ENCODE measurements at places on chromosomes 1 and 21.

DNA sequence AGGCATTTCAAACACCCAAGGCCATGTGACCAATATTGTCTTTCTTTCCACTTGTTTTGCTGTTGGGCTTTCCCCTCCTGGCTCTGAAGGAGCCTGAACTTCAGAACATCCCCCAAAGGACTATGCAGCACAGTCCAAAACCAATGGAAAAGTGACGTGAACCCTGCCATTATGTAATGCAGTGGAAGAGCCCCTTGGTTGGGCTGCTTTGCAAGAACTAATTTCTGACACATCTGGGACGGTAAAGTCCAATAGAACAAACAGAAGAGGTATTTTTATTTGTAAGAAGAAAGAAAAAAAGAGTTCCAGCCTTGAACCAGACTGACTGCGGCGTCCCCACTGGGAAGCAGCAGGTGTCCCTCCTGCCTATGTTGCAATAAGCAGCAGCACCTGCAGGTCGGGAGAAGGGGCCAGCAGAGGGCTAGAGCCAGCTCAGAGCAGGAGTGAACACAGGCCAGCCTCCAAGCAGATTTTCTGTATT, 116.7 kb downstream of the CDC7 start:
- no peak for DNase-seq

GRCh38 chr1:212351588-212352362, 62.9 kb downstream of the PACC1 start:
- no peak for DNase-seq

GRCh38 chr1:47505267-47505666, 67.4 kb downstream of the FOXD2 start:
- DNase-seq = no peak

DNA sequence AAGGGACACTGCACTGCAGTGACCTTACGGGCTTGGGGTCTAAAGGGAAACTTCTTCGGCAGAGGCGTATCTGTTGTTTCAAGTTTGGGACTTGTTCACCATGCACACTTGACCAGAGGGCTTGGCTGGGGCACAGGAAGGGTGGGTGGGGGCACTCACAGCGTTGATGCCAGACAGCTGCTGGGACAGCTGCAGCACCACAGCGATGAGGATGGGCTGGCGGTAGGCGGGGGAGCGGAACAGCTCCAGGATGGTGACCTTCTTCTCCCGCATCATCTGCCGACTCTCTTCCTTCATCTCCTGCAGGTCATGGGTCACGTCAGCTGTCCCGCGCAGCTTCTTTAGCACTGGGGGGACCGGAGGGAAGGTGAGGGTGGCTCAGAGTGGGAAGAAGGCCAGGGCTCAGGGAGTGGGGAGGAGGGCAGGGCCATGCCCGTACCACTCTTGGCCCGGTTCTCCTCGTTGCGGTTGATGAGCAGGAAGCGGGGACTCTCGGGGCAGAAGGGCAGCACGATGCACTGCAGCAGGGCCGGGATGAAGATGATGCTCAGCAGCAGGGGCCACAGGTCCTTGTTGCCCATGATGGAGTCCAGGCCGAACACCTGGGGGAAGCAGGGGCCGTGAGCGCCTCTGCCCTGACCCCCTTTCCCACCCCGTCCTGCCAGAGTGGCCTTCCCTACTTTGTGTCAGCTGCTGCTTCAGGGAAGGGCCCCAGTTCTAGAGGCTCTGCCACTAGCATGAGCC, 29.1 kb downstream of the SLC2A1 start:
- DNase-seq = no peak

- peak; percentile 4 for DNase-seq
Observed at GRCh38 chr1:30680879-30681278, 42.5 kb downstream of the MATN1 start.

DNA sequence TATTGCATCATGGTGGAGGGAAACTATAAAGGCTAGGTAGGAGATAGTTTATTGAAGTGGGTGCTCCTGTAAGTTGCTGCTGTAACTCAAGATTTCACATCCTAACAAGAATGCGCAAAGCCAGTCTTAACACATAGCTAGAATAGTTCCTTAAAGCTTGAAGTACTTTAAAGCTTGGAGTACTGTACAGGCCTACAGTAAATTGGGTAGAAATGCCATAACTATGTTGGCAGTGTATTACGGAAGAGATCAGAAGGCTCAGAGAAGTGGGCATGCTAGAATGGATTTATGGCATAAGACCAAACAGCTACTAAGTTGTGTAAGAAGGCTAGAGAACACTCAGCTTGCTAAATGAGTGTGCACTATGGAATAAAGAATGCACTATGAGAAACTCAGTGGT, 44.5 kb downstream of the DMRTA2 start:
- no peak for DNase-seq

DNA sequence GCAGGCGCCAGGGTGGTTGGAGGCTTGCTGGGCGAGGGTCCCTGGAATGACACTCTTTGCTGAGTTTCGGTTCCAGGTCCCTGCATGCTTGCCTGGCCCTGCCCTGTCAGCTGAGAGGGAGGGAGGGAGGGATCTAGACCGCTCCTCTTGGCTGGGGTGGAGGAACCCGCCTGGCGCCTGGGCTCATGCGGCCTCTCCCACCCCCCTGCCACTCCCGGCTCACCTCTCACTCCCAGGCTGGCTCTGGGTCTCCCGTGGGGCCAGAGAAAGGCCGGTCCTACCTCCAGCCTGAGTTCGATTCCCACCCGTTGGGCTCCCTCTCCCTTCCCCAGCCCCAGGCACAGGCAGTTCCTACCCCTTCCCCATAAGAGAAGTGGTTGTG, 19.0 kb upstream of the IFNLR1 start:
- DNase-seq = no peak

GRCh38 chr1:118143831-118144230, 41.2 kb downstream of the SPAG17 start:
- no peak for DNase-seq

DNA sequence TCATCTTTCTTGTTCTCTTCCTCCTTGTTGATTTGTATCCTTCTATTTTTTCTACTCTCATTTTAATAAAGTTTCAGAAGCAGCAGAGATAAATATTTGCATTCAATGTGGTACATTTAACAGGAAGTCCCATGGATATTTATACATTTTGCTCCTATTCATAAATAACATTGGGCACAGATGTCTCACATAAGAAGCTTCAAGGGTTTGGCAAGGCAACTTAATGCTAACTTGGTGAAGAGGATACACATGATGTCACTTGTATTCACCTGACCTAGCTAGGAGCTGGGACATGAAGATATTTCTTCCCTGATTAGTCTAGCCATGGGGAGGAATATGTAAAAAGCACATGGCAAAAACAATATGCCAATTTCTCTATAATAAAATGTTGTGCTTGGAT, 65.1 kb upstream of the DUSP10 start:
- DNase-seq = no peak

DNA sequence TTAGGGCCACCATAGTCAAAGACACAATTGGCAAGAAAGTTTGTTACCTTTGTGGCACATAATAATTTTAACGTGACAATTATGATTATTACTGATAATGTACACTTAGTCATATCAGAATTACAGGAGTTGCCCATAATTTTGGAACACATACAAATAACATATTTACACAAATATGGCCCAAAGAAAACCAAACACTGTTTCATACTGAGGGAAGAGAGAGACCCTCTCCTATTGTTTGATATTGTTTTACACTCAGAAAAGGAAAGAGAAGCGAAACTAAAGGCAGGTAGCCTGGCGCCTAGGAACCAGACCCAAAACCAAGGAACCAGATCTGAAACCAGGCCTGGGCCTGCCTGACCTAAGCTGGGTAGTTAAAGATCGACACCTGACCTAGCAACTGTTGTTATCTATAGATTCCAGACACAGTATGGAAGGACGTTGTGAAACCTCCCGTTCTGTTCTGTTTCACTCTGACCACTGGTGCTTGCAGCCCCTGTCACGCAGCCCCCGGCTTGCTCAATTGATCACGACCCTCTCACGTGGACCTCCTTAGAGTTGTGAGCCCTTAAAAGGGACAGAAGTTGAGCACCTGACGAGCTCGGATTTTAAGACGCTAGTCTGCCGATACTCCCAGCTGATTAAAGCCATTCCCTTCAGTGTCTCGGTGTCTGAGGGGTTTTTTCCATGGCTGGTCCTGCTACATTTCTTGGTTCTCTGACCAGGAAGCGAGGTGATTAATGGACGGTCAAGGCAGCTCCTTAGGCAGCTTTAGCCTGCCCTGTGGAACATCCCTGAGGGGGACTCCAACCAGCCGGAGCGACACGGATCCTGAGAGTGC, 27.9 kb downstream of the C1orf115 start:
- no peak for DNase-seq

DNA sequence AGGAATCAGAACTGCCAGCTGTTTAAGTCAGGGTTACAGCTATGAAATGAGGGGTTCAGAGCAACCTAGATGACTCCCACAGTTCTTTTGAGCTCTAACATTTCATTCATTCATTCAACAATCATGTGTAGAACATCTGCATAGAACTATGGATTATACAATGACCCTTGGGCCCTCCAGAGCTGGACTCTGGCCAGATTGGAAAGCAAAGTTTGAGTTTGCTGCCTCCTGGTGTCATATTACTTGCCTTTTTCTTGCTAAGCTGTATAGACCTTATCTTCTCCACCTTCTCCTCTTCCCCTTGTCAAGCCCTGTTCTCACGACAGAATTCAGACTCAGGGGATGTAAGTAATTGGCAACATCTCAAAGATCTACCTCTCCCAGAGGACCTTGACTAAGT, 4.0 kb downstream of the CASQ2 start:
- no peak for DNase-seq

- DNase-seq = no peak
Observed at GRCh38 chr1:25210728-25211127, 21.6 kb downstream of the SYF2 start.

- no peak for DNase-seq
Observed at GRCh38 chr1:108208724-108209446, 8.7 kb upstream of the SLC25A24 start.

GRCh38 chr1:115437196-115437595, 99.1 kb upstream of the NGF start:
- DNase-seq = no peak

- no peak for DNase-seq
Observed at GRCh38 chr1:173554541-173555250, 48.2 kb downstream of the SLC9C2 start.

GRCh38 chr1:99457381-99458165, 188.3 kb upstream of the PALMD start:
- DNase-seq = no peak

- DNase-seq = no peak
Observed at GRCh38 chr21:26881504-26882228, 36.5 kb upstream of the ADAMTS1 start.

GRCh38 chr1:215044151-215044550, 38.4 kb upstream of the KCNK2 start:
- DNase-seq = no peak

GRCh38 chr1:190273161-190273560, 204.5 kb downstream of the BRINP3 start:
- no peak for DNase-seq

DNA sequence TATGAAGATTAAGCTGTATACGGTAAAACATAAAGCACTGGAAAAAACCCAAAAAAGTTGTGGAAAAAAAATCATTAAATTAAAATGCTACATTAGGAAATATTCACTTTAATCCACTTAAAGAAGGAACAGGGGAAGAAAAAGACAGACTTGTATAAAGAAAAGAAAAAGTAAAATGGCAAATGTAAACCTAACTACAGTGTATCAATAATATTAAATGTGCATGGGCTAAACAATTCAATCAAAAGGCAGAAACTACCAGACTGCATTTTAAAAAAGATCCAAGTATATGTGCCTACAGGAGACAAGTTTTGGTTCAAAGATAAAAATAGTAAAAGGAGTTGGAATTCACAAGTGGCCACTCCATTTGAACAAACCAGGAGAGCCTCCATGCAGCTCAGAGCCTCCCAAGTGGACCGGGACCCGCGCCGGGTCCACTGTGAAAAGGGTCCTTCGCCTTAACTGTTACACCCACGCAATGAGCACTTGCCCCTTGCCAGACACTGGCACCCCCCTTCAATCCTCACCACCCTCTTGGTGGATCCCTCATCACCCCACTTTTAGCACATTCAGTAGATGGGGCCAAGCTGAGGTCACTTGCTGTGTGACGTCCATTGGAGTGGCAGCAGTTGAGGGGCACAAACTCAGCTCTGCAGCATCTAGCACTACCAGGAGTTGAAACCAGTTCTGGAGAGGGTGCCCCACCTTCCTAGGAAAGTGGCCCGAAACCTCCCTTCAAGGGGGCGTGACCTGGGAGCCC, 898 bp downstream of the C1orf174 start:
- no peak for DNase-seq

- no peak for DNase-seq
Observed at GRCh38 chr1:51058858-51059257, 43.2 kb upstream of the C1orf185 start.

DNA sequence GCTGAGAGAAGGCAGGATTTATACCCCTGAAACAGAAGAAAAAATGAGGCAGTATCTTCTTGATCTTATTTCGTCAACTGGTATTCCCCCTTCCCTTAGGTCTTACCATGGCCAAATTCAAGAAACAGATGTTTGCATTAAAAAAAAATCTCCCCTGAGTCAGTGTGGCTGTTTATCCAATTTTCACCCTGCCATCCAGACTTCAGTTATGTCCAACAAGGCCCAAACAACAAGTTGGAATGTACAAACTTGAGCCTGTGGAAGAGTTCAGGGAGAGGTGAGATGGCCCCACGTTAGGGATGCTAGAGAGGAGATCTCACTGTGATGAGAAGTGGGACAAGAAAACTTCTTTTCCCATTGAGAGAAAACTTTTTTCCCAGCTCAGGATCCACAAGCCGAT, 147.2 kb upstream of the PROX1 start:
- no peak for DNase-seq

- DNase-seq = no peak
Observed at GRCh38 chr1:5690291-5690690, 301.9 kb downstream of the NPHP4 start.

GRCh38 chr1:43473463-43473862, 19.7 kb upstream of the HYI start:
- no peak for DNase-seq

GRCh38 chr21:30164796-30165195, 1.8 kb downstream of the CLDN17 start:
- no peak for DNase-seq

GRCh38 chr1:245986404-245987218, 520.5 kb downstream of the SMYD3 start:
- DNase-seq = no peak

GRCh38 chr1:183070234-183070922, 47.2 kb downstream of the LAMC1 start:
- DNase-seq = no peak

DNA sequence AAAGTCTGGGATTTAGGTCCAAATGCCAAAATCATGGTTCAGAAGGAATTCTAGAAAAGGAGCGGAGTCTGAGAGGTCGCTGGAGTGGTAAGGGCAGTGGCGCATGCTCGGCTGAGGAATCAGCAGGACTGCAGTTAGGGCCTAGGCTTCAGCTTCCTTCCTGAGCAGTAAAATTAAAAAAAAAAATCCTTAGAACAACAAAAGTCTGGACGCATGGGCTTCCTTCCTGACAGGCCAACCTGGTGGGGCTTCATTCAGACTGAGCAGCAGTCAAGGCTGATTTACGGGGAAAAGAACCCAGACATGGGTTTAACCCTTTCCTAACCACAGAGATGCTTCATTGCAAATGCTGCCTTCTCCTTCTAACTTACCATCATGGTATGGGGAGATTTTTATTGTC, 17.1 kb downstream of the RNF220 start:
- no peak for DNase-seq

All from RWPE2 (cell line).